ENCODE measurements at places on chromosomes 11 and 22.

DNA sequence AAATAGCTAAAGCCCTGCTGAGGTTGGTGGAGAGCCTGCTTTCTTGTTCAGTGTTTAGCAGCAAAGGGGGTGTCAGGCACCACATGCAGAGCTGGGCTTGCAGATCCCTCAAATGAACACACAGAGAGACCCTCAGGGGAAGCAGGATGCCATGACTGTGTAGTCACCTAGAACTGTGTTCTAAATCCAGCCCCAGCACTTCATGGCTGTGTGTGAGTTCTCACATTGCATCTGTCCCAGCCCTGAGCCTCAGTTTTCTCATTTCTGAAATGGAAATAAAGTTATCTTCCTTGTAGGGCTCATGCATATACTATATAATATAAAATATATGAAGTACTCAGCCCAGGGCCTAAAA lies 47.1 kb downstream of the CWC15 start:
- no peak for DNase-seq

GRCh38 chr11:81237139-81237538 lies 1496.5 kb downstream of the FAM181B start:
- peak; percentile 9 for DNase-seq

DNA sequence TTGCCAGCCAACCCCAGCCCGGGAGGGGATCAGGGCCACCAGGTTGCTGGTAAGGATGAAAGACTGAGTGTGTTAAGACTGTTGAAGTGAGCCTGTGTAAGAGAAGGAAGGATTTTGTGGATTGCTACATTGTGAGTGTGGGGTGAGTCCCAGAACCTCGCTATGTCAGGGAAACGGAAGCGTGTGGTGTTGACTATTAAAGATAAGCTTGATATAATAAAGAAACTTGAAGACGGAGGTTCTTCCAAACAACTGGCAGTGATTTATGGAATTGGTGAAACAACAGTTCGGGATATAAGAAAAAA lies 627 bp downstream of the JRKL start:
- no peak for DNase-seq

GRCh38 chr11:110859998-110860397 lies 147.8 kb upstream of the ARHGAP20 start:
- DNase-seq: no peak

- no peak for DNase-seq
Observed at GRCh38 chr11:119835753-119836152, 106.8 kb upstream of the NECTIN1 start.

GRCh38 chr11:65806979-65807378 lies 20.1 kb downstream of the OVOL1 start:
- no peak for DNase-seq

- DNase-seq: no peak
Observed at GRCh38 chr11:130737866-130738431, 178.3 kb downstream of the SNX19 start.

DNA sequence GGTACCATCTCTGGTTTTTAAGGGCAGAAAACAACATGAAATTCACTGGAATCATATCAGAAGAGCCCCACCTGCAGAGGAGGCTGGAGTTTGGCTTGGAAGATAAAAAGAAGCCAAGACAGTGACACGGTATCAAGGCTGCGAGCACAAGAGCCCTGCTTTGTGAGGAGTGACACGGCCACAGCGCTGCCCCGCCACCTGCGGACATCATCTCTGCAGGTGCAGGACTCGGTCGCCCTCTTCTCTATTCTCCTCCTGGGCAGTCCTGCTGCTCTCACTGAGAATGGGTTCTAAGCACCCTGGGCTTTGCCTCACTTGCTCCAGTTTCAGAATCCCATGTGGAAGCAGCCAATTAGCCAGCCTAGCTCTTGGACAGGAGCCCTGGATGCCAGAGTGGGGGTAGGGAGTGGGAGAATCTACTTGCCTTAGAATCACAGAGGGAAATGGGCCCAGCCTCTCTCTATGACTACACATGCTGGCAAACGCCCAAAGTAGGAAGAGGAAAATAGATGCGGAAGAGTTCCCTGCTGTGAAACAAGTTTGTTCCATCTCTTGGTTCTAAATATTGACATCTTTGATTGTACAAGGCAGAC lies 17.1 kb downstream of the APOL4 start:
- no peak for DNase-seq

DNA sequence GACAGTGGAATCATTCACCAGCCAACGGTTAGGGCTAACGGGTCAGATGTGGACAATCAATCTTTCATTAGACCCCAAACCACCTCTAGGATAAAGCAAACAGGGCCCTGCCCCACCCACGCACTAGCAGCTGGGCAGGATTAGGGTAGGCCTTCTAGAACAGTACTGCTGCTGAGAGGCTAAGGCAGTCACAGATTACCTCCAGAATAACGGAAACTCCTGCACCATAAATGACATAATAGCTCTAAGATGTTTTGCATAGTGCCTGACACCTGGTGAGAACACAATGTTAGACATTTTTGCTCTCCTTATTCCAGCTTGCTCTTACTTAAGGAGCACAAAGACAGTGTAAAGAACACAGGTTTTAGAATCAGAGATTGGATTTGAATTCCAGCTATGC lies 1.8 kb downstream of the SYTL2 start:
- no peak for DNase-seq

- DNase-seq: peak; percentile 10
Observed at GRCh38 chr11:65183201-65183891, 1.6 kb downstream of the CAPN1 start.

Data from NCI-H187 (cell line).